ENCODE measurements at places on chromosomes 5 and 9.
A peak's percentile ranks its signal among the peaks of the same experiment; 100 is the strongest.

DNA sequence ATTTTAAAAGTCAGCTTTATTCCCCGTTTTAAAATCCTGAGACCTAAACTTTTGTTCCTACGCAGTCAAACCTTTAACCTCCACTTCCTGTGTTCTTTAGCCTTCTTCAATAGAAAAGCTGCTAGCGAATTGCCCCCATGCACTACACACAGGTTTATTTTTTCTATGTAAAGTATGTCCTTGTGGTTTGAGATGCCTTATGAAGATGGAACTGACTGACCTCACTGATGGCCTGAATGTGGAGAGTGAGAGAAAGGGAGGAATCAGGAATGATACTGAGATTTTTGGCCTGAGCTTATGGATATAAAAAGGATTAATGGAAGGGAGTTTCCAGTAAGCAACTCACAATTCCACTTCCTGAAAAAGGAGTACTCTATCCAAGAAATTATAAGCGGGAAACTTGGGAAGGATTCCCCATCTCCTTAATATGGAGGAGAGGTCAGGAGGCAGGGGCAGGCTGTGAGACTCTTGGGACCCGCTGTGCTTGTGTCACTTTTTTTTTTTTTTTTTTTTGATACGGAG, 89.5 kb downstream of the UGCG start:
- no peak for DNase-seq

DNA sequence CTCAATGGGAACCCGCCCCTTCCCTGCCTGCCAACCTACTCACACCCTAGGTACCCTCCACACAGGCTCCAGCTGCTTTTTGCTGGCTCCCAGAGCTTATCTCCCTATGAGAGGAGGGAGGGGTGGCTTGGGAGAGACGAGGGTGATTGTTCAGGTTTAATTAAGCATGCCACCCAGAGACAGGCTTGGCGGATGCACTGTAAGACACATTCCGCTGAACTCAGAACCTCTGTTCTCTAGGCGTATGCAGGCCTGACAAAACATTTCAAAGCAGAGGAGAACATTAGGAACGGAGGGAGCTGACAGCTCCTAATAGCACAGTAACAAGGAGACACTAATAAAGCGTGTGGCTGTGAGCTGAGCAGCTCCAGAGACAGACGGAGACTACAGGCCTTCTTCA, 80.1 kb downstream of the TRIM32 start:
- DNase-seq = no peak

GRCh38 chr5:135065306-135066265, 31.6 kb upstream of the PITX1 start:
- no peak for DNase-seq

- DNase-seq = no peak
Observed at GRCh38 chr9:111726949-111727348, 65.5 kb downstream of the GNG10 start.

GRCh38 chr9:21605489-21605931, 123.4 kb upstream of the IFNE start:
- peak; percentile 95 for DNase-seq

DNA sequence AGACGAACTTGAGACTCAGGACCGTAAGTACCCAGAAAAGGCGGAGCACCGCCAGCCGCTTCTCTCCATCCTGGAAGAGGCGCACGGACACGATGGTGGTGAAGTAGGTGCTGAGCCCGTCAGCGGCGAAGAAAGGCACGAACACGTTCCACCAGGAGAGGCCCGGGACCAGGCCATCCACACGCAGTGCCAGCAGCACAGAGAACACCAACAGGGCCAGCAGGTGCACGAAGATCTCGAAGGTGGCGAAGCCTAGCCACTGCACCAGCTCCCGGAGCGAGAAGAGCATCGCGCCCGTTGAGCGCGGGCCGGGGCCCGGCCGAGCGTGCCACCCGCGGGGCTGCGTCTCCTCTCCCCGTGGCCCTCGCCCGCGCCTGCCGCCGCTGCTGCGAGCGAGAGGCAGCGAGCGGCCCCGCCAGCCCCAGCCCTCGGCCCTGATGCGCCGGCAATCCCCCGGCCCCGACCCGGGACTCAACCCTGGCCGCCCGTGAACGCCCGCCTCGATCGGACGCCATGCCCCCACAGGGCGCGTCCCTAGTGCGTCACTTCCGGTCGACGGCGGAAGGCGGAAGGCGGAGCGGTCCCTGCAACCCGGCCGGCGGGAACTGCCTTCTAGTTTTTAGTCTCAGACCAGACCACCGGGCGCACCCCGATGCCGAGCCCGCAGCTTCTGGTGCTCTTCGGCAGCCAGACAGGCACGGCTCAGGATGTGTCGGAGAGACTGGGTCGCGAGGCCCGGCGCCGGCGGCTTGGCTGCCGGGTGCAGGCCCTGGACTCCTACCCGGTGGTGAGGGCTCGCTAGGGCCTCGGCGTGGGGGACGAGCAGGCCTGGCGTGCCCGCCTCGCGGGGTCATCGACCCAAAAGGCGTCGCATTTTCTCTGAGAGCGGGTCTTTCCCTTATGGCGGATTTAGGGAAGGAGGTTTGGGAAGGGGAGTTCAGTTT, at the start of the genes NDOR1 and TMEM203:
Gene NDOR1, plus strand, starts transcription at position 575 of the 944 bp plus-strand sequence. Its CDS starts 78 bp downstream, at position 653.
Gene TMEM203, minus strand, starts transcription at position 523 of the 944 bp plus-strand sequence. Its CDS starts 234 bp downstream, at position 289.
- no peak for DNase-seq

- no peak for DNase-seq
Observed at GRCh38 chr5:163033656-163034055, 403.7 kb upstream of the CCNG1 start.

GRCh38 chr5:43039471-43040286, 440 bp downstream of the ANXA2R start:
- DNase-seq = no peak
